RKO (cell line): ENCODE measurements at places on chromosomes 11 and 22.

DNA sequence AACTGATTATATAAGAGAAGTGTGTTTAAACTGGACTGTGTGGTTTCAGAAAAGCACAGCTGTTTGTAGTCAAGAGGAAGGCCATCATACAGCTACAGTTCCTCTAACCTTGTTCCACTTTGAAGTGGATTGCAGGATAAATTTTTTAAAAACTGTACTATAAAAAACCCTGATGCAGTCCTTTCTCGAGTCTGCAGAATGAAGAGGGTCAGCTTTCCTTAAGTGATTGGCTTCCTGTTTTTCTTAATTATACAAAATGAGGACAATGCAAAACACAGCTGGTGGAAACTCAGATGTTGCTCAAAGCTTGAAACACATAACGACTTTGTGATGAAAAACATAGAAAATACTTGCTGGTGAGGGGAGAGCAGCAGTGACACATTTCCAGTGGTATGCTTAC is 1060.5 kb downstream of the DLG2 start:
- no peak for DNase-seq

- DNase-seq, result peak; percentile 75
Observed at GRCh38 chr11:12235947-12236743, 125.8 kb downstream of the MICAL2 start.

- DNase-seq, result no peak
Observed at GRCh38 chr11:62555464-62556107, 9.0 kb upstream of the AHNAK start.

- DNase-seq, result no peak
Observed at GRCh38 chr11:117428856-117429229, 101.2 kb downstream of the CEP164 start.

DNA sequence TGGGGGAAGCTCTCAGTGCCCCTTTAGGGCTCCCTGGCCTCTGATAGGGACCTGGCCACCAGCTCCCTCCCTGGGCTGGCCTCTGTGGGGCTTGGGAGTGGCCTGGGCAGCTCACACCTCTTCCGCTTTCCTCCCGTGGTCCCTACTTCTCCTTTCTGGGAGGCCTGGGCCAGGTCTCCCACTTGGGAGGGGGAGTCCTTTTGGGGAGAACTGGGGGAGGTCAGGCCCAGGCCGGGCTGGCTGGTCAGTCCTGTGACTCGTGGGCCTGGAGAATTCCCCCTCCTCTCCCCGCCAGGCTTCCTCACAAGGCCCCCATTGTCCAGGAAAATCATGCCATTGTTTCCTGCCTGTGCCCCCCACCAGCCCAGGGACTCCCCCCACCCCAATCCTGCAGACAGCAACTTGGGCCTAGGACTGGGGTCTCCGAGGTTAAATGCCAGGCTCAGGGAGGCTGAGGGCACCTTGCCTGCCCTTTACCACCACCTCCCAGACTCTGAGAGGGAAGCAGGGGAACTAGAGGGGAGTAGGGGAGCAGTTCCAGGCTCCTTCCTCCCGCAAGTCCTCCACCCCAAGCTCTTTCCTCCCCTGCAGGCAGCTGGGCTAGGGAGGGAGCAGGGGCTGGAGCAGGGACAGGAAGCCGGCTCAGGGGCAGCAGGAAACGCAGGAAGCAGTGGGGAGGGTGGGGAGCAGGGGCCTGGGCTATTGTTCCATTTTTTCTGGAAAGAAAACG is 2.8 kb downstream of the MAP3K11 start:
- no peak for DNase-seq

DNA sequence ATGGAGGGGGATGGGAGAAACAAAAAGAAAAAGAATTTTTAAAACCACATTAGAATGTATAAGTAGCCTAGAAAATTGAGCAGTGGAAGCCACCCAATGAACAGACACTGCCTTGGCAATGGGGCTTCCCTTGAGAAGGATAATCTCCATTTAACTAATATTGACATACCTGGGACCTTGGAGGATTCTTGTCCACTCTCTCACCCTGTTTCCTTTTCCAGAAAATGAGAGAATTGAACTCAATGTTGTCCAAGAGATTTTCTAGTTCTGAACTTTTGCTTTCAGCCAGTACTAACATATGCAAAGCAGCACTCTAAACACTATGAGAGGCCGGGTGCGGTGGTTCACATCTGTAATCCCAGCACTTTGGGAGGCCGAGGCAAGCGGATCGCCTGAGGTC is 524 bp downstream of the MS4A8 start:
- no peak for DNase-seq

DNA sequence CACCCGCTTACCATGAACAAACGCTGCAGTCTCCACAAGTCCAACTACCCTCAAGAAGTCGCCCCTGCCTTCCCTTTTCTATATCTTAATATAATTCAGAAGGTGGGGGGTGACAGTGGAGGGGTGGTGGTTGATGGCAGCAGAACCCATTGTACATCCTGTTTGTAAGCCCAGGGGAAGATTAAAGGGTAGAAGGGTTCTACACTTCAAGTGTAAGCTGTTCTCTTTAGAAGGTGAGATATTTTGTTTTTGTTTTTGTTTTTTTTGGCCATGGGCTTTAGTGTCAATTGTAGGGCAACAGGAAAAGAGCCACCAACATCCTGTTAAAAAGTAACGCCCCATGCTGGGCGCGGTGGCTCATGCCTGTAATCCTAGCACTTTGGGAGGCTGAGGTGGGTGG is 34.9 kb upstream of the RRAS2 start:
- DNase-seq, result no peak

DNA sequence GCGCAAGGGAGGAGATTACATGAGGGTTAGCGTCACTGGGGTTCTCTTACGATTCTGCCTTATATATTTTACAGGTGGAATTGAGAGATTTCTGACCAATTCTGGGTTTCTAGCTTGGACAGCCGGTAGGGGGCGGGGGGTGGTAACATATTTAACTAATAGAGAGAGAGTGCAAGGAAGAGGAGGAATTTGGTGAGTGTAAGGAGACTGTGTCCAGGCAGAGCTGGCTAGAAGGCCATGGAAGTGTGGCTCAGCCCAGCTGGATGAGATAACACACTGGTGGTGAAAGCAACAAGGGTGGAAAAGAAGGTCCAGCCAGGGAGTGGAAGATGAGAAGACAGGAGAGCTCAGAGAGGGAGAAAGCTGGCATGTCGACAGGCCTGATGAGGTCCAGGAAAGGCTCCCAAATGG is 56.5 kb downstream of the ST3GAL4 start:
- no peak for DNase-seq

GRCh38 chr11:6061475-6061874 is 30.9 kb upstream of the OR56A1 start:
- DNase-seq, result no peak

GRCh38 chr11:30018495-30018894 is 1.7 kb upstream of the KCNA4 start:
- DNase-seq, result no peak

- DNase-seq, result no peak
Observed at GRCh38 chr11:128827191-128827893, 39.8 kb downstream of the KCNJ1 start.

GRCh38 chr11:3056296-3057068 is 741 bp downstream of the CARS1 start:
- peak; percentile 27 for DNase-seq

- DNase-seq, result no peak
Observed at GRCh38 chr11:97548280-97548679, 1158.5 kb downstream of the JRKL start.

GRCh38 chr11:93485983-93486382 is 57.2 kb downstream of the SMCO4 start:
- no peak for DNase-seq

- DNase-seq, result no peak
Observed at GRCh38 chr11:62242021-62242420, at the start of gene SCGB1D2. Gene SCGB1D2, plus strand, starts transcription at chr11:62242239. Its CDS starts 69 bp downstream, at chr11:62242308.

DNA sequence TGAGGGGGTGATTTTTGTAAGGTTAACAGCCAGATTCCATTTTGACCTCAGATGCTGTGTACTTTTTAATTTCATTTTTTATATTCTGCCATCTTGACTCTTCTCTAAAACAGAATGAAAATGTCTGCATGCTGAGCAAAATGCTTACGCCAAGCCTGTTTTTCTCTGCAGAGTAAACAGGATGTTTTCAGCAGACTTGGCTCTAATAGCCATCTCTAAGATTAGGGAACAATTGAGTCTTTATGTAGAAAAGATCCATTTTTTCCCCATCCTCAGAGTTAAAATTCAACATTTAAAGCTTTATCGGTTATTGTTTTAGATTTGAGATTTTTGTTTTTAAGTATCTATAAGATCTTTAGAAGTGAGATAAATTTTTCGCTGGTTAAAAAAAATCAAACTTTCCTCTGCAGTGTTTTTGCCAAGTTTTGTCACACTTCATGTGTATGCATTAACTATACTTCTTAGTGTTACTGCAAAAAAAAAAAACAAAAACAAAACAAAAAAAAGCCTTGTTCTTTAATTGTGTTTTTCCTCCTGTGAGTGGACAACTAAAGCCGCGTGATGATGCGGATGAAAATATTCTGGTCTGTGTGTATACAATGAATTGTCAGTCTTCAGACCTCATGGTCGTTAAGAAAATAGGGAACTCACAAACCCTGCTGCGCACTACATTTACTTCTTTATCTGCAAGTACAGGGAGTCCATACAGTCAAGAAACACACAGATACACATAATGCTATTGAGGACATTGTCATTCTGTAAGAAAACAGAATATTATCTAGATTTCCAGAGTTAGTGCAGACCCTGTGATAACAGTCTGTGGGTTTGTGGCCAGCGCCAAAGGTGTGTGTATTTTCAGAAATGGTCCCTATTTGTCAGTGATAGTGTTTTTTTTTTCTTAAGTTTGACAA is 17.5 kb upstream of the ADSL start:
- no peak for DNase-seq

DNA sequence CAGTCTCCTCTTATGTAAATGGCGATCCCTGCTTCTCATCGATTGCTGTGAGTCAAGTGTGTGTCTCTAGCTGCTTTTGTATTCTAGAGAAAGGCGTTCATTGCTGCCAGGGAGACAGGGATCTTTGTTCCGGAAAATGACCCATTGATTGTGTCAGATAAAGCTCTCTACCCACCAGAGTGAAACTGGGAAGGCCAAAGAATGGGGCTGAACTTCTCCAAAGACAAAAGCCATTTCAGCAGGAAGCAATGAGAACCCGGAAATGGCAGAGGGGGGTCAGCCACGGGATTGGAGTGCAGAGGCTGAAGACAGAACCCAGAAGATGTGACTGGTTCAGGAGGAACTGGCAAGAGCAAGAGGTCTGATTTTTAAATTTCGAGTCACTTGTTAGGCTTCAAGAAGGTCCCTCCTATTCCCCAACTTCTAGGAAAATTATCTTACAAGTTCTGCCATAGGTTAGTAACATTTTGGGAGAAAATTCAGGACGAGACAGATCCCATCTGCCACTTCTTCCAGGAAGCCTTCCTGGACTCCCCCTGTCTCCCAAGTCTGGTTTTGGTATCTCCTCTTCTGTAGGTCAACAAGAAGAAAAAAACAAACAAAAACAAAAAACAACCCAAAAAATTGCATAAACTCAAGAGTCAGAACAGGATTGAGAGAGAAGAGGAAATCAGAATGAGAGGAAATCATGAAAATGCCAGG is 110.6 kb downstream of the NECTIN1 start:
- no peak for DNase-seq

GRCh38 chr11:39910087-39910486 is 1549.4 kb downstream of the LRRC4C start:
- DNase-seq, result peak; percentile 3

- no peak for DNase-seq
Observed at GRCh38 chr11:120217941-120218694, 7.3 kb downstream of the OAF start.

DNA sequence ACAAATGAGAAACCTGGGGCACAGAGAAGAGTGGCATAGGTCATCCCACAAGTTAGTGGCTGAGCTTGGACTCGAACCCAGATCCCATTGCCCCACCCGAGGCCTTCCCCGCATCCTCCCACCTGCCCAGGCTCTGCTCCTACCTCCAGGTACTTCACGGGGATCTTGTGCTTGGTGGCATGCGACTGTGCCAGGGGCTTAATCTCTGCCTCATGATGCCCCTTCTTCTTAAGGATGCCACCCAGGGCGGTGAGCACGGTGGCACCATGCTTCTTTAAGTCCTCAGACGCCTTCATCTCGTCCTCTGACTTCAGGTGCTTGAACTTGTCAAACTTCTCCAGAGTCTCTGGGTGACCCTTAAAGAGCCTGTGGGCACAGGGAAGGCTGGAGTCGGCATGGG is 6.4 kb downstream of the MB start:
- DNase-seq, result no peak

DNA sequence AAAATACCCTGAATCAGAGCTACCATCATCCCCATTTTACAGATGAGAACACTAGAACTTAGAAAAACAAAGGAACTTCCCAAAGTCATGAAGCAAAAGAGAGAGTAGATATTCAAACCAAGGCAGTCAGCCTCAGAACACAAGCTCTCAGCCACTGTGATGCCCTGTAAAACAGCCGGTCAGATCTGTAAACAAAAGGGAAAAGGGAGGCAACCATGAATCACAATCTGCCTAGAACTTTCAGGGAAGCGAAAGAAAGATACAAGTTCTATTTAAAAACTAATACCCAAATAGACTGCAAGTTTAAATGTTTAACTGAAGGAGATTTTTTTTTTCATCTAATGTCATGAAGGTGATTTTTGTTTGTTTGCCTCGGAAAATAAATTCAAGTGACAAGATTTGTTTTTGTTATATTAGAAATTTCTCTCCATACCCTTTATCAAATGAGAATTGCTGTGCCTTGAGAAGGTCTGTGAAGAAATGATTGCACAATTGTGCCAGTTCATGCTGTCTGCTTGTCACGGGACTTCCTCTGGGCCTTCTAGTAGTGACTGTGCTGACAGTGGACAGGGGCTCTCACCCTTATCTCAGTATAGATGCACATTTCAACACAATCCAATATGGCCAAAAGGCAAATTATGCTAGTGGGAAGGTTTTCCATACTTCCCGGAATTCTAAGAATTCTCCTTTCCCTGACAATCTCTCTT is 11.7 kb downstream of the SAA1 start:
- DNase-seq, result no peak

- DNase-seq, result peak; percentile 25
Observed at GRCh38 chr11:66071381-66071801, 1.3 kb downstream of the PACS1 start.

GRCh38 chr22:40509401-40510134 is 127.0 kb downstream of the MRTFA start:
- no peak for DNase-seq

DNA sequence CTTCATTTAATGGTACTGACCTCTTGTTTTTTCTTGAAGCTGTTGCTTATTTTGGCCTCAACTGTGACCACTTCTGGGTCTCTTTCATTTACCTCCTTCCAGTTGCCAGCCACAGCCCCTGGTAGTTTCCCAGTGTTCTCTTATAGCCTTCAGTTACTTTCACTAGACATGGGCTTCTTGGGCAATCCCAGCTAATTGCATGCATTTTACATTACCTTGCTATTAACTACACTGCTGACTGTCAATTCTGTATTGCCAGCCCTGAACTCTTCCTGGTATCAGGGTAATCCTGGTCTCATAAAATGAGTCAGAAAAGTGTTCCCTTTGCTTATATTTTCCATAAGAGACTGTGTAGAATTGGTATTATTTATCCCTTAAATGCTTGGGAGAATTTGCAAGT is 195.8 kb upstream of the LARGE1 start:
- no peak for DNase-seq

- DNase-seq, result no peak
Observed at GRCh38 chr11:61654397-61654829, 25.8 kb upstream of the DAGLA start.
